Iris pigment epithelial cell (primary cell): ENCODE measurements at places on chromosomes 3 and 15.

DNA sequence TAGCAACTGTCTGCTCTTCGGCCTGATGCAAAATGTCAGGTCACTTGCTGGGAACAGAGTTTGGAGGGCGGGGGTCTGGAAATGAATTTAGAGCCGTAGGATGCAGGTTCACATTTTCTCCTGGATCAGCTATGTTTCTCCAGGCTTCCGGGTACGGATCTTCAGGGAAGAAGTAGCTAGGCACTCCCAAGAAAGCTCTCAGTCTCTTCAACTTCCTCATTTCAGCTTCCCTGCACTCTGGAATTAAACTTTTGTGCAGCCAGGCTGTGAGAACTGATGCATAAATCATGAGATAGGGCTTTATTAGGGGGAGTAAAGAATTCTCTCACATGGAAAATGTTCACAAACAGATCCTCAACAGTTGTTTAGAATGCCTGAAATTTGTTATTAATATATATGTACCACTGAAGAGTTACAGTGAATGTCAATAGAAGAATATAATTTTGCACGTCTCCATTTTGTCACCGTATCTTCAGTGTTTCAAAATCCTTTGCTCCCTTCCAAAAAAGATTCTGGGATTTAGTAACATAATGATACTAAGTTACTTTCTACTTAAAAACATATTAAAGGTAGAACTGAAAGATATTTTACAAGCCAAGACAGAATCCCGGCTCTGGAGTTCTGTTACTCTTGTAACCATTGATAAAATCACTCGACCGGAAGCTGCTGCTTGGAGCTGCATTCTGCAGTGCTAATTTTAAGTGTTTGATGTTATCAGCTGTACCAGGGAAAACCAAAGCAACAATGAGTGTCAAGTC lies 178.5 kb upstream of the P2RY1 start:
- no peak for DNase-seq

GRCh38 chr3:32274306-32274705 lies 35.8 kb downstream of the CMTM8 start:
- no peak for DNase-seq

- DNase-seq, result no peak
These were observed 31.7 kb upstream of the FAM3D start for GRCh38 chr3:58698246-58698645.

GRCh38 chr3:122272879-122273278 lies 52.2 kb upstream of the CSTA start:
- DNase-seq, result no peak

DNA sequence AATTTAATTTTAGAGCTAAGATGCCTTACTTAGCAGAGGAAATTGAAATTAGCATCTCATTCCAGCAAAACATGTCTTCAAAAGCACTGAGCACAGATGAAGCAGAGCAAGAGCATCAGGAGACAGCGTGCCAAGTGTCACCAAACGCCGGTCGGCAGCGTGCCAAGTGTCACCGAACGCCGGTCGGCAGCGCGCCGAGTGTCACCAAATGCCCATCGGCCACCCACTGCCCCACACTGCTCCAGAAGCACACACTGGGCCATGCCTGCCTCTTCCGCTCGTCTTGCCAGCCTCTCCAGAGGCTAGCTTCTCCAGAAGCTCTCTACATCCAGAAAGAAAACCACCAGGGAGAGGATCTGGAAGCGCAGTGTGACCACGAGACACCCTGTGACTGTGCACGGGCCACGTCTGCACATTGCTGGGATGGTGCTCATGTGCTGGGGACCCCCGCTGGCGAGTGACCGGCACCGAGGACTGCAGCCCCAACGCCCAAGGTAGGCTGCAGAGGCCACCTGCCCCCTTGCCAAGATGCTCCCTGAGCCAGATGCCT lies 37.8 kb downstream of the CYFIP1 start:
- no peak for DNase-seq
